Brain microvascular endothelial cell (primary cell): ENCODE measurements at places on chromosomes 5 and 9.

GRCh38 chr5:113187906-113188305, 211.3 kb downstream of the DCP2 start:
- DNase-seq = no peak

DNA sequence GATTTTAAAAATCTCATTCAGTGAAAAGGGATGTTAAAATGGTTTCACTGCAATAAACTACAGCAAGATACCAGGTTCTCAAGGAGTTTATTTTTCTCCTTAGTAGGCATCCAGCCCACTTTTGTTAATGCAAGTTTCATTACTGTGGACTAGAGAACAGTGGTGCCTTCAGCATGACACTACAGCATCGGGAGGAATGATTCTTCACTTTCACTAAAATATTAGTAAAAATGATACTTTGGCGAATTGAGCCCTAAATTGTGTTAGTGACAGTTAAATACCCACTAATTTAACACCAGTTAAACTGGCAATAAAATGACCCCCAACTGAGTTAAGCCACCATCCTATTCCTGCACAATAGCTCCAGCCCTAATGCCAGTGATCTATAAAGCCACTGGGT, 152.2 kb upstream of the MPDZ start:
- no peak for DNase-seq

GRCh38 chr9:130139251-130139650, 33.0 kb upstream of the NCS1 start:
- DNase-seq = no peak

DNA sequence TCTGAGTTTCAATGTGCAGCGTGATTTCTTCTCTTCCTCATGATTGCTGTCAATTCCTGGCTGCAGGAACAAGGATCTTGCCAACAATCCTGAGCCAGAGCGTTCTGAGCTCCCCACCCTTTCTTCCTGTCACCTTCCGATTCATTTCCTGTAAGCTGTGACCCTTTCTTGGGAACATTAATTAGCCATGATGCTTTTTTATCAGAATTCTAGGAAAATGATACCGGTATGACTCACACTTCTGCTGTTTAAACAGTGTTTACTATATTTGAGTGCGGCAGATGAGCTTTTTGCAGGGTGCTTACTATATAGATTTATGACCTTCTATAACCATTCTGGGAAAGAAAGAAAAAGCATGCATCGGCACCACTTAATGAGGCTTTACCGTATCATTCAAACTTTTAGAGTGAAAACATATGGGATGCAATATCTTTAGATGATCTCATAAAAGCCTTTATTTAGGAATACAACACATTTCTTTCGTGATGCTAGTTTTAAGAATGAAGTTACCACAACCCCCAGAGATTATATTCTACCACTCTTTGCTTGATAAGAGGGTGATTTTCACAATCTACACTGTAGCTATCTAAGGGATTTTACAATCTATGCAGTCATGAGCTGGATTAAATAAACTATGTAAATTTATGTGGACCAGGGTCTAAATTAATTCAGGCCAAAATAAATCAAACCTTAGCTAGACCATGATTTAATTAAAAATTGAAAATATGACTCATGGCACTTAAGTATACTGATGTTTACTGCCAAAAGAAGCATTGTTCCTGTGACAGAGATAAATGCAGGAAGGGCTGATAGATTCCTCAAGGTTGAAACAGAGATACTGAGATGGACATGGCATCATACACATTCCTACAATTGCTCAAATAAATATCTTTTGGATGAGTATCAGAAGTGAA, 38.0 kb upstream of the OSMR start:
- peak; percentile 65 for DNase-seq

DNA sequence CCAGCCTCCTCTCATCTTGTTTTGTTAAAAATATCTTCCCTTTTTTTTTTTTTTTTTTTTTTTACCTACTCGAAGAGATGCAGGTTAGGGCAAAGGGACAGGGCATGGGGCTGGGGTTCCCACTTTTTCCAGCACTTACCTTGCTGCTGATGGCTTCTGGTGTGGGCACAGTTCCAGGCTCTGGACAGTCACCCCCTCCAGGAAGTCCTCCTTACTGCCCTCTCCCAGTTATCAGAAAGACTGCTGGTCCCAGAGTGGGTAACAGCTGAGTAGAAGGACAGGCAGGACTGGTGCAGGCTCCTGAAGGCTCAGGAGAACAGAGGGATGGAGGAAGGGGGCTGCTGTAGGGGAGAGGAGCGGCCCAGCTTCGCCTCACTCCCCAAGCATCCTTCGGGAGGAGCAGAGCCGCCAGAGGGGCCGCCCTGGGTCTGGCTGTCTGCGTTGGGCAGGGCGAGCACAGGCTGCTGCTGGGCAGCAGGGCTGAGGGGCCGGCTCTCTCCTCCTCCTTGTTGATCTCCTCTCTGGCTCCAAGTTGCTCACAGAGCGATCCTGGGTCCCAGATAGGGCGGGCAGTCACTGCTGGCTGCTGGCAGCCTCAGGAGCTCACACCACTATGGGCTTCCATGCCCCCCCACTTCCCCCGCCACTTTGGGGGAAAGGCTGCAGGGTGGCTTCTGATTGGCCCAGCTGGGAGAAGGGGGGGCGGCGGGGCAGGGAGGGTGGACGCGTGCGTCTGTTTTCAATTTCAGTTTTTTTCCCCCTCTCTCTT, at the start of gene PDGFRB:
PDGFRB (minus strand) TSS at position 588 of the 769 bp plus-strand sequence. CDS start 18,798 bp downstream, outside the sequence.
- peak; percentile 85 for DNase-seq

DNA sequence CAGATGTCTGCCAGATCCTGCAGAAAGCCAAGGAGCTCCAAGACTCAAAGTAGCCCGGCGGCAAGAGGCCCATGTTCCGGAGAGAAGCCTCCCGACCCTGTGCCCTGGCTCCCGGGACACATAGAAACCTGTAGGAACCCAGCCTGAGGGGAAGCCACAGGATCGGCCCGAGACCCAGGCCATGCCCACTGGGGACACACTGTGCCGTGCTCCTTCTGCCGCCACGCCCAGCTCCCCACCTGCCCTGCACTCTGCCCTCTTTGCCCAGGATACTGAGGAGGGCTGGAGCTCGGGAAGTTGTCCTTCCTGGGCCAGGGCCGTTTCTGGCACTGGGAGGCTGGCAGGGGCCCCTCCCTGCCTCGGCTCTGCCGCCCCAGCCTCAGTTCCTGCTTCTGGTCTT, 10.5 kb upstream of the ENDOG start:
- DNase-seq = no peak

DNA sequence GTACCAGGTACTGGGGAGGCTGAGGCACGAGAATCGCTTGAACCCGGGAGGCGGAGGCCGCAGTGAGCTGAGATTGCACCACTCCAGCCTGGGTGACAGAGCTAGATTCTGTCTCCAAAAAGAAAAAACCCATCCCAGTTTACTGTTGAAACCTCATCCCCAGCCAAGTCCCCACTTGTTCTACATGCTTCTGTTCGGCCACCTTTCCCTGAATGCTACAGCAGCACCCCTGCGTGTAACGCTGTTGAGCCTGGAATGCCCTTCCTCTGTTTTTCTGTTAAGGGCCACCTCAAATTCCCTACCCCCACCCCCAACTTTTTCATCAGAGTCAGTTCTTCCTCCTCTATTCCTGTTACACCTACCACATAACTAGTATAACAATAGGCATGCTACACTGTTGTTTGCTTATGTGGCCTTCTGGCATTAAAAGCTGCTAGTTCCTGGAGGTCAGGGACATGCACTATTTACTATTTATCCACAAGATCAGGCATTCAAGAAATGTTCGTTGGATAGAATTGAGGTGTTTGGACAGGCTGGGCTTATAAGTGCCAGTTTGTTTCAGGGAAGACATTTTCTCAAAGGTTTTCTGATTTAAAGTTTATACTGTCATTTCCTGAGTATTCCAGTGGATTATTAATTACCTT, 47.1 kb upstream of the C5orf47 start:
- DNase-seq = no peak

GRCh38 chr9:129675620-129676019, 10.2 kb downstream of the PRRX2 start:
- no peak for DNase-seq

- no peak for DNase-seq
Observed at GRCh38 chr5:61162832-61163567, 732 bp upstream of the SMIM15 start.

- DNase-seq = no peak
Observed at GRCh38 chr5:102241809-102242421, 54.2 kb downstream of the SLCO4C1 start.

DNA sequence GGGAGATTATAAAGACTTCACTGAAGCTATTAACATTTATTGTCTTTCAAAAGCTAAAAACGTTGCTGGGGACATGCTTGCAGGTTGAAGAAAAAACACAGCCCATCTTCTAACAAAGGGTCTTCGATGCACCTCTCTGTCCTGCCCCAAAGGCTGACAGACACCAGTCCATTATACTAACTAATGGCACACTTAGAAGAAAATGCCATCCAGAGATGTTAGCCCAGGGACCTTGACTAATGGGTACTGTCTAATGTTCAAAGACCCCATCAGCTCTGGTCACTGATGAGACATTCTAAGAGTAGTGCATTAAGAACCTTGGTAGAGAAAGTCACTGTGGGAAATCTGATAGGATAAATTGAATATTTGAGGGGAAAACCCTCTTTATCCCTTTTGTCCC, 124.9 kb downstream of the EBF1 start:
- no peak for DNase-seq

DNA sequence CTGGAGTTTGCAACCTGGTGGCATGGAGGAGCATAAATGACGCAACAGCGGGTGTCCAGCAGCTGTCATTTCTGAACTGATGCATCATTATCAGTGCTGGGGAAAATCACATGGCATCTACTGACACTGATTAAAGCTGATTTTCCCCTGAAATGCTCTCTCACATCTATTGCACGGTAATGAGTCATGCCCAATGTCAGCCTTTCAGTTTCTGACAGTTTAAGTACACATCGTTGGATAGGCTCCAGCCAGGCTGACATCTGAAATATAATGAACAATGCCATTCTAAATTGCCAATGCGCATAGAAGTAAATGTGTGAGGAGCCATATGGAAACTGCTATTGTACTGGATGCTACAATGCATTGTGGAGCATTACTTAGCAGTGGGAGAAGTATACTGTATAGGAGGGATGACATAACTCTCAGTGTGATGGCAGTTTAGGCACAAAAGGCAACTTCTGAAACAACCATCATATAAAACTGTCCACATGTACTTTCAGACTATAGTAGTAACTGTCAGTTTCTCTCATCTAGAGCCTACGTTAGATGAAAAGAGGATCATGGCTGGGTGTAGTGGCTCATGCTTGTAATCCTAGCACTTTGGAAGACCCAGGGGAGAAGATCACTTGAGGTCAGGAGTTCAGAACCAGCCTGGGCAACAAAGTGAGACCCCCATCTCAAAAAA, 389.3 kb upstream of the DMAC1 start:
- DNase-seq = no peak

- DNase-seq = no peak
Observed at GRCh38 chr9:8361364-8361763, 561.8 kb upstream of the DMAC1 start.

DNA sequence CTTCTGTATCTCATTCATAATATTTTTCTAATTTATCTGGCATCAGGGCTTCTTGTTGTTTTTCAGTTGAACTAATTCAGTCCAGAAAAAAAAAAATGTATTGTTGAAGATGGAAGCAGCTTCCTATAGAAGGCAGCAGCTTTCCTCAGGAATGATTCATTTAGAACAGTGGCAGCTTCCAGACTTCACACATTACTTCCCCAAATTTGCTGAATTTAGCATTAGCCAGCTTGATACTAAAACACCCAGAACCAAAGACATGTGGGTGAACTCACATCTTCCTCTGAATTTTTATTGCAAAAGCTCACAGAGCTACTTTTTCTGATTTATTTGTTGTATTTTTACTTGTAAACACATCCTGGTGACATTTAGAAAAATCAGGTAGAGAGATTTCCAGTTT, 53.8 kb downstream of the HCN1 start:
- DNase-seq = no peak

- DNase-seq = peak; percentile 45
Observed at GRCh38 chr5:90709323-90710155, 150.9 kb downstream of the ADGRV1 start.

- no peak for DNase-seq
Observed at GRCh38 chr5:115685490-115685889, 59.7 kb upstream of the TMED7 start.

DNA sequence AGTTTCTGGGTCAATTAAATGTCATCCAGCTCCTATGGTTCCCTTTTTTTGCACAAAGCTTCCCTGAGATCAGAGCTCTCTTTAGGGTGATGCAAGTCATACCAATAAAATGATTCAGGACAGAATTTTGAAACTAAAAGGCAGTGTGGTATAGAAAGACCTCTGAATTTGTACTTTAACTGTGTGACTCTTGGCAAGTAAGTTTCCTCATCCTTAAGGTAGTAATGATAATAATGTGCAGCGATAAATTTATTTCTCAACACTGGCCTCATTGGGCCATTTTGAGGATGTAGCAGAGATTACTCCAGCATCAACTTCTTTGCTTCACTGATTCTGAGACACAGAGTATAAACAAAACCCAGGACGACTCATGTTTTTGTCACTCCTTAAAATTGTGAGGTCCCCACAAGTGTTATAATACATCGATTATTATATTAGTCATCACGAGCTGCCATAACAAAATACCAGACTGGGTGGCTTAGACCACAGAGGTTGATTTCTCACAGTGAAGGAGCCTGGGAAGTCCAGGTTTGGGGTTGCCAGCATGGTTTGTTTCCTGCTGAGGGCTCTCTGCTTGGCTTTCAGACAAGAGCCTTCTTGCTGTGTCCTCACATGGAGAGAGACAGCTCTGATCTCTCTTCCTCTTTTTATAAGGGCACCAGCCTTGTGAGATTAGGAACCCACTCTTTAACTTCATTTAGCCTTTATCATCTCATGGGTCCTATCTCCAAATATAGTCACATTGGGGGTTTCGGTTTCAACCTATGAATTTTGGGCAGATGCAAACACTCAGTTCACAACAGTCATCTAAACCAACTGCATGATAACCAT, 293.0 kb downstream of the ZNF608 start:
- peak; percentile 83 for DNase-seq

- DNase-seq = peak; percentile 49
Observed at GRCh38 chr9:115127191-115127817, 9.3 kb upstream of the TNC start.

DNA sequence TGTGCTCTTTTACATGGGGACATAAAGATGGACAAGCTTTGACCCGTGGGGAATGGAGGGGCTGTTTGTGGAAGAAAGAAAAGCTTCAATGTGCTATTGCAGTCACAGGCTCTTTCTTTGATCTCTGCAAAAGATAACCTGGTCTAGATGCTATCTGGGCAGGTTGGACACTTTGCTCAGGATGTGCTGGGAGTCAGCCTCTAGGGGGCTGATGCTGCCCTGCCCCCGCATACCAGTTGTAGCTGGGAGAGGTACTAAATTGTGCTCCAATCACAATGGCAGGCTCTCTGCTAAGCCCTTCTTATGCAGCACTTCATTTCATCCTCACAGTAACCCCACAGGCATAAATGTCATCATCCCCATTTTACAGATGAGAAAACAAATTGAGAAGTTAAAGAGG, 67.2 kb downstream of the PSD2 start:
- no peak for DNase-seq

DNA sequence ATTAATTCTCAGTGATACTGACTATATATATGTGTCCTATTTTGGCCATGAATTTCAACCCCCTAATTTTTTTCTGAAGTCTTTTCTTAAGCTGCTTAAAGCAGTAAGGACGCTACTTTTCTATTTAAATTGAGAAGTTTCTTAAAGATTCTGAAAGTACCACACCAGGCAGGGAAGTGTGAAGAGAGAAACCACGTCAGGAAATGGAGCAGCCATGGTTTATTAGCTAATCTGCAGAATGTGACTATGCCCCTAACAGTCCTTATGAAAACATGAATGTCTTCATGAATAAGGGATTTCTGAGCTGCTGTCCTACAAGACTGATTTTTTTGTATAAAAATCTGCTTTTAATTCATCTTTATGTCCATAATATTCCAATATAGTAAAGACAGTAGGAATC, 1724.3 kb upstream of the C9orf72 start:
- DNase-seq = no peak
